ENCODE measurements at places on chromosomes 3 and 15.
A peak's percentile ranks its signal among the peaks of the same experiment; 100 is the strongest.

DNA sequence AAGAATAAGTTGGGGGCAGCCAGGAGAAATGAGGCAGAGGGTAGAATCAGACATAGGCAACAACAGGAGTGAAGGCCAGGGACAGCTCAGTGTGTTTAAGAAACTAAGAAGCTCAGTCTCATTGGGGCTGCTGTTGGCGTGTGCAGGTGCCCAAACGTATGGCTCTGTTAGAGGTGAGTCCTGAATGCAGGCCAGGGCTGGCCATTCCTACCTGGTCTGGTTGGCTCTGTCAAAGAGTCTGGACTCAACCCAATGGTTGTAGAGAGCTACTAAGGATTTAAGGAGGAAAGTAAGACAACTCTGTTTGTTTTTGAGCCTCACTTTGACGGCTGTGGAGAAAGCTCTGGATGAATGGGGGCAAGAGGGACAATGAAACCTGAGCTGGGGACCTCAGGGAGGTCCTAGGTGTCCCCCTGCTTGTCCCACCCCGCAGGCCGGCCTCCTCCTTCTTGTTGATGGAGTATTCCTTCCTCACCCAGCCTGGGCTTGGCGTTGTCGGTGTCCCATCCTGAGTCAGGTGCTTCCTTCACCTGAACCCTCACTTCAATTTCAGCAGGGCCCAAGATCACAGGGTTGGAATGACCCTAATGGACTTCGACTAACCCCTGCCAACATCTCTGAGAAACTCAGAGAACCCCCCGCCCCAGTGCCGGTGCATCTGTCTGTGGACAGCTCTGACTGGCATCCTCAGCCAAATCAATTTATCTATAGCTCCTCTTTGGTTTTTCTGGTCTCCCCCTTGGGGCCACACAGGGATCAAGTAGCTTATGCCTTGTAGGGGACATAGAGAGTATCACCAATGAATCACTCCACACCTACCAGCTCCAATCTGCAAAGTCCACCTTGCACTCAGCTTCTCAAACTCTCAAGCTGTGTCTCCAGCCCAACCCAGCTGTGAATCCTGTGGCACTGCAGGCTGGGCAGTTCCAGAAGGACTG lies 8.3 kb downstream of the ITGA11 start:
- no peak for DNase-seq

- no peak for DNase-seq
Observed at GRCh38 chr3:45936261-45936660, 7.0 kb upstream of the CXCR6 start.

DNA sequence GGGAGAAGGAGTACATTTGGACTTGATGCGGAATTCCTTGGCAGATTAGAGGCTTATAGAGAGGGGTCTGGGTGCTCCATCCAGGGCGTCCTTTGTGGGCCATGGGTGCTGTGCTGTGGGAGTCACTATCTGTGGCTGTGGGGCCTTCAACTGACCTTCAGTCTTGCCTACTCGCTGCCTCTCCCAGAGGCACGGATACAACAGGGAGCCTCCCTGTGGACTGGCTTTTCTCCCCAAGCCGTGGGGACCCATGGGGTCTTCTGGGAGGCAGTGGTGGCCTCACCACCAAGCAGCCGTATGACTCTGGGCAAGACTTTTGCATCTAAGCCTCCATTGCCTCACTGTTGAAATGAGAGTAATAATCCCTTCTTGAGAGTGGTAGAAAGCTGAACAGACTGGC lies 83.9 kb downstream of the PDCD6IP start:
- DNase-seq: no peak

GRCh38 chr3:177731644-177732268 lies 534.5 kb upstream of the TBL1XR1 start:
- peak; percentile 75 for DNase-seq

DNA sequence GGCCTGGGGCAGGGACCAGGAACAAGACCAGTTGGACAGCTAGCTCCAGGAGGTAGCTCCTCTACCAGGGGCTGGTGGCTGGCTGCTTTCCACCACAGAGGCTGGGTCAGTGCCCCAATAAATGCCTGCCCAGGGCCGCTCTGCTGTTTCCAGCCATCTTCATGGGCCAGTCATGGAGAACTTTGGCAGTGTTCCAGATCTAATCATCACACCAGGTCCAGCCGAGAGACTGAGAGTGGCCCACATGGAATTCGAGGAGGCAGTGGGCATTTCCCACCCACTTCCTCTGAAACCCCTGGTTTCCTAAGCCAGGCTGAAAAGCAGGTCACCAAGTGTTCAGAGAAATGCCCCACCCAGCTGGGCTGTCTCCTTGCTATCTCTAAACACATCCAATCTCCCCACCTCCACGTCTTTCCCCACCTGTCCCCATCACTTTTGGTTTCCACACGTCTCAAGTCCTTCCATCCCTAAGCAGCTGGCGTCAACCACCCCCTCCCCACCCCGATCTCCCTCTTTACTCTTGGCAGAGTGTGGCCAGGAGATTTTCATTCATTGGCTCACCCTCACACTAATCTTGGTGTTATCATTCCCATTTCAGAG lies 190.0 kb upstream of the LINGO1 start:
- DNase-seq: no peak

- peak; percentile 91 for DNase-seq
Observed at GRCh38 chr3:123660900-123661299, 76.0 kb upstream of the HACD2 start.

- DNase-seq: no peak
Observed at GRCh38 chr15:92884436-92885223, 15.5 kb upstream of the CHD2 start.

DNA sequence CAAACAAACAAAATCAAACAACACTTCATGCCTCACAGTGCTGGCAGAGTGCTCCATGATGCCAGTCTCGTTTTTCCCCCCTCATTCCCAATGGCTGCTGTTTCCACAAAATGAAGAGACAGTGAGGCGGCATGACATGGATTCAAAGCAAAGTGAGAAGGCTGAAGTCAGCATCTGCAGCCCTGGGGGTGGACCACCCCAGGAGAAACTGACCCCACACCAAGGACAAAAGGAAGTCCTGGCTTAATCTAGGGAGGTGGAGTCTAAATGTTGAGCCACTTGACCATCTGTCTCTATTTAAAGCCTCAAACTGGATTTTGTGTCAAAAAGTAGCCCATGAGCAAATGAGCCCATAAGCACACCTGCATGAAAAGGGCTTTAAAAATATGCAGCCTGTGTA lies 151.2 kb upstream of the RORA start:
- no peak for DNase-seq

- DNase-seq: no peak
Observed at GRCh38 chr3:188978421-188979171, 193.2 kb upstream of the TPRG1 start.

- peak; percentile 66 for DNase-seq
Observed at GRCh38 chr15:30924353-30924752, 20.6 kb downstream of the FAN1 start.

DNA sequence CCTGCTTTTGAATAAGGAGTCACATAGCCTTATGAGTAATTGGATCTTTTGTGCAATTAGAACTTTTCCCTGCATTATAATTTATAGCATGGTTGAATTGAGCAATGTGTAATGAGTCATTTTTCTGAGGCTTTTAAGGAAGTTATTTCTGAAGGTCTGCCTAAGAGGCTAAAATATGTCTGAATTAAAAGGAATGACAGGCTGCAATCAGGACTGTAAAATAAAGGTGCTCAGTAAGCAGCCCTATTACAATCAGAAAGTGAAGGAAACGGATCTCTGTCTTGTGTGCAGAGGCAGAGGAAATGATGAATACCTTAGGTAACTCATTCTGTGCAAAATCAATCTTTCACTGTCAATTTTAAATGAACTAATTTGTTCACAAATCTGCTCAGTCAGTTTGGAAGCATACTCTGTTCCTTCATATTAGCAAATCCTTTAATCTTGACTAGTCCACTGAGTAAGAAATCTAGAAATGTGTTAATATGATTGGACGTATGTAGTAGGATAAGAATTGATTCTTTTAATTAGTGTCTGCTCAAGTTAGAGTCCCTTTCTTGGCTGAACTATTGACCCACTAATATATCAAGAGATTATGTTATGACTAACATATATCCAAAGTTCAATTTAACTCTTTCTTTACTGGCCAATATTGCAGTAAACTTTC lies 290.1 kb downstream of the ZIC1 start:
- DNase-seq: peak; percentile 42

DNA sequence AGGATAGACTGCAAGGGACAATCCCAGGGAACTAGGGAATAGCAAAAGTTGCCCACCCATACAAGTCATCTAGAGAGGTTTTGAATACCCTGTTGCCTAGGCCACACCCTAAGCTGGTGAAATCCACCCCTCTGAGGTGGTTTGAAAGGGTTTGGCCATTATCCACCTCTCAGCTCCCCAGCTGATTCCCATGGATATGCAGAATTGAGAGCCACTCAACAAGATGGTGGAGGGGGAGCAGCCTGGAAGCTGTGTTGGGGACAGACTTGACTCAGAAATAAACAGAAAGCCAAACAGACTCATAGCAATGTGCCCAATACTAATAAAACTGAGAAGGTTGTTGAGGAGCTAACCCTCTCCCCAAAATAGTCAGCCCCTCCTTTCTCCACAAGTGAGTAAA lies 10.9 kb downstream of the PRR20G start:
- DNase-seq: no peak

DNA sequence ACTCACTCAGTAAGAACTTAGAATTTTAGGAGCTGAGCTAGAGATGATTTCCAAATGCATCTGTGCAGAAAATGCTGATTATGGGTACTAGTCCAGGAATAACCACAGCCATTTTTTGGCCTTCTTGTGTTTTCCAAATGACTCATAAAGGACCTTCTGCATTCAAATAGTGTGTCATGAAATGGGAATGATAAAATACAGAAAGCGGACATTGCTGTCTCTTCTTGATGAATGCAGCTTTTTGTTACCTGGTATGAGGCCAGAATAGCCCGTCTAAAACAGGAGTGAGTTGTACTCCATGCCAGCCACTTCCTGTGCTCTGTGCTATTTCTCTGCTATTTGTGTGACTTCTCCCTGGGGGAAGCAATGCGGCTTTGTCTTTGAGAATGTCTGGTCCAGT lies 20.5 kb upstream of the FRMD5 start:
- peak; percentile 90 for DNase-seq

DNA sequence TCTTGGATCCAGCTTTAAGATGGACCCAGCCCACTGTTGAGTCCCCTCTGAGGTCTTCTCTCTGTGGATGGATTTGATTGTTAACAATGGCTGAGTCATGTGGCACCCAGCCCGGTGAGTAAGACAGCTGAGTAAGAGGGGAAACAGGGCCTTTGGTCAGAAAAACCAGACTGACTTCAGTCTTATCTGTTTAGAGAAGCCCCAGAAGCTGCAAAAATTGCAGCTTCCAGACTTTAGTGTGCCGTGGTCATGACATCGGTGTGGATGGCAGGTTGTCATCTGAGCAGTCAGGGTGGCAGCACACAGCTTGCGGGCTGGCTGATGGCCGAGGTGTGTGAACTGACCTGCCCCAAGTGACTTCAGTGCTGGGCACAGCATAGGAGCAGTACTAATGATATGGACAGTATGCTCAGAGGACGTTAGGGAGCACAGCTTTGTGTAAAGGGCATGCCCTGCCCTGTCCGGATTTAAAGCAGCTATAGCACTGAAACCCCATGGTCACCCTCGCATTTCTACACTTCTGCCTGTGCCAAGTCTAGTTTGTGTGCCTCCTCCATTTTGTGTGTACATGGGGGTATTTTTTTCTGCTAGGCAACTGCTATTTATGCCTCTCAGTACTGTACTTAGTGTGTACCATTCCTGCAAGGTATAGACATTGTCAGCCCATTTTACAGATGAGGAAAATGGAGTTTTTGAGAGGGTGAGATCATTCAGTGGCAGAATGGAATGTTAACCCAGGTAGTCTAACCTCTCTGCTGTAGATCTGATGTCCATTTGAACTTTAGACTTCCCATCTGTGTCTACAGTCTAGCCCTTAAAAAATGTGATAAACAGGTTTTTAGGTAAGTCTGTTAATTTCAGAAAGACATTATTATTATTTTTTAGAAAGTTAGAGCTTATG lies 44.4 kb downstream of the FLNB start:
- DNase-seq: peak; percentile 80

DNA sequence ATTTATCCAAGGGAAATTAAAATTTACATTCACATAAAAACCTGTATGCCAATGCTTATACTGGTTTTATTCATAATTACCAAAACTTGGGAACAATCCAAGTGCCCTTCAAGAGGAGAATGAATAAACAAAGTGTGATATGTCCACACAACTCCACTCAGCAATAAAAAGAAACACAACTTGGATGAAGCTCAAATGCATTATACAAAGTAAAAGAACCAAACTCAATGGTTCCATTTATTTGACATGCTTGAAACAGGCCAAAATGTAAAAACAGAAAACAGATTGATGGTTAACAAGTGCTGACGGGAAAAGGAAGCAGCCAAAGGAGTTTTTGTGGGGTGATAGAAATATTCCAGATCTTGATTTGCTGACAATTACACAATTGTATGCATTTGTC lies 23.5 kb downstream of the OCA2 start:
- DNase-seq: no peak

GRCh38 chr3:21292971-21293370 lies 458.0 kb downstream of the ZNF385D start:
- no peak for DNase-seq

GRCh38 chr3:130839813-130840212 lies 54.1 kb upstream of the ATP2C1 start:
- DNase-seq: no peak

GRCh38 chr15:36769098-36769497 lies 189.7 kb downstream of the CDIN1 start:
- no peak for DNase-seq

GRCh38 chr15:32802286-32802936 lies 84.6 kb downstream of the GREM1 start:
- peak; percentile 61 for DNase-seq

GRCh38 chr15:98506172-98506571 lies 142.2 kb upstream of the IGF1R start:
- no peak for DNase-seq

- DNase-seq: no peak
Observed at GRCh38 chr15:45183511-45183910, 4.3 kb downstream of the SHF start.

DNA sequence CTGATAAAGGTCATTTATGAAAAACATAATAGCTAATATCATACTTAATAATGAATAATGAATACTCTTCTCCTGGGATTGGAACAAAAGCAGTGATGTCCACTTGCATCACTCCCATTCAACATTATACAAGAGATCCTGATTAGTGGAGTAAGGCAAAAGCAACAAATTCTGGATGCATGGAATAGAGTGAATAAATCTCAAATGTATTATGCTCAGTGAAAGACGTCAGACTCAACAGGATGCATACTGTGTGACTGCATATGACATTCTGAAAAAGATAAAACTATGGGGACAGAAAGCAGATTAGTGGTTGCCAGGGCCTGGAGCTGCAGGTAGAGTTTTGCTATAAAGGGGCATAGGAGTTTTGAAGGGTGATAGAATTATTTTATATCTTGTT lies 77.6 kb upstream of the ZBTB20 start:
- DNase-seq: no peak
